ENCODE measurements at places on chromosomes 3 and 15. TPM values are rescaled to one million over a fixed set of nuclear protein-coding genes. Genes with fewer than 3 reads are reported as not detected.

Gene ARRDC4
- polyA plus RNA-seq: 4.3 TPM

GRCh38 chr3:175777495-175777894, 918.4 kb downstream of the NAALADL2 start:
- no peak for DNase-seq

DNA sequence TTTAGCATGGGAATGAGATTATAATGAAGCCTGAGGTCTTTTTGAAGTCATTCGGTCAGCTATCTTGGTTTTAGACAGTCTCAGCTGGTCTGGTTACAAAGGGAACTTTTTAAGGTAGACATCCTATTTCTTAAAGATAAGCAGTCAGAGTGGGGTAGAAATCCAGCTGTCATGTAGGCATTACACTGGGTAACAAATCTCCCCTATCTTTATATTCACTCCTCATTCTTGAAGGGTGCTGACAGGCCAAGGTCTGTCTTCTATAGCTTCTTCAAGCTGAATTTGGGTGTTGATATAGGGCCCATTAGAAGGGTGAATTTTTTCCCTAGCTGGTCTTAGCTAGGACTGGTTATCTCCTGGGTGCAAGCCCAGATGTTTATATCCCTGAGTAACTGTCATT, 21.2 kb upstream of the NDN start:
- no peak for DNase-seq

Gene RTP1
- 0.93 TPM for polyA plus RNA-seq

GRCh38 chr3:70716832-70717231, 404.4 kb upstream of the MDFIC2 start:
- DNase-seq: peak; percentile 36

DNA sequence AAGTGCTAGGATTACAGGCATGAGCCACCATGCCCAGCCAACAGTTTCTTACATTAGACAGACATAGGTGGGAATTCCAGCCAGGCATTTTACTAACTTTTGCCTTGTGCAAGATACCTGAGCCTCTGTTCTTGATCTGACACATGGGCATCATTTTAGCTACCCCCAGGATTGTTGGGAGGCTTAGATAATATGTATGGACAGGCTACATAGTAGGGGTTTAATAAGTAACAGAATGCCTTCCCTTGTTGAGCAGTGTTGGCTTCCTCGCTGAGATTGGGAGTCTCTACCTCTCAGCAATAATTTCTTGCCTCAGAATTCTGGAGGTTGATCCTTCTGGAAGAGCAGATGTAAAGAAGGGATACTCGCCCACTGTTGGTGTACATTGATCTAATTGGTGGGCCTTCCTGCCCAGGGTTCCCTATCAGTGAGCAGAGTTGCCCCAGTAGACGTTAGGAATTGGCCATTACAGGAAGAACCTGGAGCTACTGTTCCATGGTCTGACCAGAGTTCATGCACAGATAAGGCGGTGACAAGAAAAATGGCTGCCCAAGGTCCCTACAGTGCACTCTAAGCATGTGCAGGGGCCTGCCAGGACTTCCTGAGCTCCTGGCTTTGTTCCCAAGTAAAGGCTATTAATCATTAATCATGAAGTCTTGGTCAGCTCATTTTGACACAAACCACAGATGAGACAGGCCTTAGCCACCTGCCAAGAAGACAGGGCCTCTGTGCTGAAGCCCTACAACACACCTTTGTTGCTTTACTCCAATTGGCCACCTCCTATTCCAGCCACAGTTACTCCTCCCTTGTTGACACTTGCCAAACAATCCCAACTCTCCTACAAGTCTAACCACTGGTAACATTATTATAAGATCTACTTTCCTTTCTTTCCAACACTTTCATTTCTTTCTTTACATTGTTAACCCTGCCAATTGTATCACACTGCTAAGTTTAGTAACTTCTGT, 5.0 kb upstream of the IL17RE start:
- no peak for DNase-seq

GRCh38 chr15:95091444-95091843, 860.1 kb downstream of the MCTP2 start:
- no peak for DNase-seq

Gene SENP2
- 11.2 TPM for polyA plus RNA-seq

GRCh38 chr15:35674873-35675781, 129.2 kb upstream of the DPH6 start:
- peak; percentile 58 for DNase-seq

- DNase-seq: no peak
Observed at GRCh38 chr15:61521953-61522352, 292.9 kb upstream of the RORA start.

GRCh38 chr3:127446756-127447155, 143.8 kb downstream of the TPRA1 start:
- no peak for DNase-seq

DNA sequence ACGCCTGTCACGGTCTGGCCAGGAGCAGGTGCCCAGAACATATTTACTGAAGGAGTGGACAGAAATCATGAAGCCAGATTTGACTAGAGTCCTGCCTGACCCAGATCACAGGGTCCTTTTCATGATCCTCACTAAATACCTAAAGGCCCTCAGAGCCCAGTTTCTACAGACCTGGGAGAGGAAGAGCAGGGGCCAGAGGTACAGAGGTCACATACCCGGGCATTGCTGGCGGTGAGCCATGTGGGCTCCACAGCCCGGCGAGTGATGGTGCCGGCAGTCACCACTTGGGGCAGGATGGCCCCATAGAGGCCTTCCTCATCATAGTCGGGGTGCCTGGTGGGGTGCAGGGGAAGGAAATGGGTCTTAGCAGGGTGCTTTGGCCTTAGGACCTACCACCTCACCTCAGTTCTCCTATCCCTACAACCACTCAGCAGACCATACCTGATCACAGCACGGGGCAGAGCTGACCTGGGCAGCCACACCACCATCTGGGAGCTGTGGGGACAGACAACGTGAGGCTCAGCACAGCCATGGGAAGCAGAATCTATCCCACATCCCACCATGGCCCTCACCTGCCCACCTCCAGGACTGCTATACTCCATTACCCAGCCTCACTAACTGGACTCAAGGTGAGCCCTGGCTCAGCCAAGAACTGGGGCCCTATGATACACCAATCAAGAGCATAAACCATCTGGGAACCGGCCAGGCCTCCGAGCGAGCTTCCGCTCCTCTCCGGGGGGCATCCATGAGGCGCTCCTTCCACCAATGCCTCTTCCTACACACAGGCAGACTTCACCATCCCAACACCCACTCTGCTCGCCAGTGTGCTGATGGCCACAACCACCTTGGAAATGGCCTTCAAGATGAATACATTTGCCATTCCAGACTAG, 12.9 kb downstream of the POLG start:
- no peak for DNase-seq

Gene HES1
- 18.2 TPM for polyA plus RNA-seq

GRCh38 chr3:8517487-8517886, 15.9 kb downstream of the LMCD1 start:
- DNase-seq: no peak

DNA sequence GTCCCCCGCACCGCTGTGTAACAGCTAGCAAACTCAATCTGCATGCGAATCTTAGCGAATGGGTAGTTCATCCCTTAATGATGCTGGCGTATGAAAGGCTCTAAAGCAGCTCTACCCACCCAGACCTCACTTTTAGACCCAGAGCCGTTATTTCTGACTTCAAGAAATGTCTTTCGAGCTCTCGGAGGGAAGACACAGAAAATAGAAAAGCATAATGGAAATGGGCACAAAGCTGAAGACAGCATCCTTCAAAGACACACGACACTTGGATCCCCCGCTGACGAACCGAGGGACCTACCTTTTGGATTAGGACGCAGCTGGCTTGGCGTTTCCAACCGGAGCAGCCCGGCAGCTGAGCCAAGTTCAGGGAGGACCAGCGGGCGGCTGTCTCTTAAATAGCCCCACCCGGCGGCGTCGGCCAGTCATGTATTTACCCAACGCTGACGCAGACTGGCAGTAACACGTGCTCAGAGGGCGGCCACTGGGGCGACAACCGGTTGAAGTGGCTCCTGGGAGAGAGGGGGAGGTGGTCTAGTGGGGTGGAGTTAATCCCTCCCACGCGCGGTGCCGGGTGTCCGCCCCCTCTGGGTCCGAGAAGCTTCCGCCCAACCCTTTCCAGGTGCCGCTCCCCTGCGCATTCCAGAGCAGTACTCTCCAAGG, 1.5 kb downstream of the CCK start:
- peak; percentile 56 for DNase-seq
